ENCODE measurements at places on chromosomes 4 and X.

GRCh38 chr4:126906466-126906865, 726.3 kb upstream of the INTU start:
- no peak for DNase-seq

GRCh38 chr4:95867919-95868318, 28.0 kb downstream of the PDHA2 start:
- no peak for DNase-seq

DNA sequence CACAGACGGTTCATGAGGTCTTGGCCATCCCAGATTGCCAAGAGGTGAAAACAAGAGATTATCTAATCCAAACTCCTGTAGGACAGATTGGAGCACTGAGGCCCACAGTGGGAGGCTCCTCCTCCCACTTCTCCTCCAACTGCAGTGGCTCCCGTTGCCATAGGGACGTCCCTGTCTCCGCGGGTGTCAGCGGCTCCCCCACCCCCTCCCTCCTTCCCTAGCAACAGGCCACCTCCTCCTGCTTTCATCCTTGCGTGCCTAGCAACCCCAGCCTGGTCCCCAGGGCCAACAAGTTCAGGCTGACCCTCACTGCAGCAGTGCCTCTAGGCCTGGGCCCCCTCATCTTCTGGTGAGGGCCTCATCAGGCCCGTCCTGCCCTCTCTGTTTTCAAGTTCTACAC, 6.8 kb upstream of the IQSEC2 start:
- DNase-seq: no peak

- DNase-seq: no peak
Measured at GRCh38 chr4:165873298-165874071, 448 bp downstream of the TLL1 start.

DNA sequence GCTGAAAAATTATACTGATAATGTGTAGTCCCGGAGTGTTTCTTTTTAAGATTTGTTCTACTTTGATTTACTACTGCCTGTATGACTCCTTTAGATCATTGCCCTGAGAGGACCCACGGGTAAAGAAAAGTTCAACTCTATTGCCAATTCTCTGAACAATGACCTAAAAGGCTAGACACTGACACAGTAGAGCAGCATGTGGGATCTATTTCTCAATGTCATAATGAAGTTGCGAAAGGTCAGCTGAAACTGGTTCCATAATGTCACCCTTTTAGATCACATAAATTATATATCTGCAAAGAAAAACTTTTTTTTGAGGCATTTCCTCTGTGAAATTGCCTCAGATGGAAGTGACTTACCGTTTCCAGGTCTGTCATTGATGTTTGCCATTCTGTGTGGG, 67.4 kb downstream of the GLRB start:
- DNase-seq: no peak

DNA sequence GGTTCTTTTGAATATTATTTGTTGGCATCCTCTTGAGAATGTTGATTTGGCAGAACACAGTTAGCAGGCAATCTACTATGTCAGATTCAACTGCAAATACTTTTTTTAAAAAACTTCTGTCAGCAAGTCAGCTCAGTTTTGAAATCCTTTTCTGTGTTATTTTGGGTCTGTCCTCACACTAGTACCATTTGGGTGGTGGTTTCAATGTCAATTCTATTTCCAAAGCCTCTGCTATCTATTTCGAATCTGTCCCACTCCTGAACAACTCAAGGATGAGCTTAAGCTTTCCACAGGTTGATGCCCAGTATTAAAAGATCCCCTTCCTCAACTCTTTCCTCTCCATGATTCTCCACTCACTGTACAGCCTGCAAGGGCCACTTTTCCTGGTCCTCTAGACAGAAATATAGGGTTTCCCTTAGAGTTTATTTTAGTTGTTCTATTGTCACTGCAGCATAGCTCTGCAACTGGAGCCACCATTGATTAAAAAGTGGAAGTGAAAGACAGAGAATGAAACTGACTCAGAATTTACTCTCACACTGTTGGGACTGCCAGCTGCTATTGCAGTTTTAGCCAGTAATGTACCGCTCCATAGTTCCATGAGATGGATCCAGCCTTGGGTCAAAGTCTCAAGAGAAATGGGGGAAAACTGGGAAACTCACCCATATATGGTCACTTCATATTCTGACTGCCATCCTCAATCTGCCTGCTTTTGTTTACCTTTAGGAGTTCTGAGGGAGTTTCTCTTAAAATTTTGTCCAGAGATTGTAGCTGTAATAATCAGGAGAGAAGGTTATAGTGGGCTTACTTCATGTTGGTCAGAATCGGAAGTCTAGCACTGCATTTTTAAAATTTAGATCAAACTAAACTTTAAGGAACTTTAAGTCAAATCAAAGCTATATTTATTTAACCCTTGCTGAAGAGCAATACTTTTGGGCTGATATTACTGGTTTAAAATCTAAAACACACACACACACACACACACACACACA, 14.6 kb downstream of the HDX start:
- no peak for DNase-seq

DNA sequence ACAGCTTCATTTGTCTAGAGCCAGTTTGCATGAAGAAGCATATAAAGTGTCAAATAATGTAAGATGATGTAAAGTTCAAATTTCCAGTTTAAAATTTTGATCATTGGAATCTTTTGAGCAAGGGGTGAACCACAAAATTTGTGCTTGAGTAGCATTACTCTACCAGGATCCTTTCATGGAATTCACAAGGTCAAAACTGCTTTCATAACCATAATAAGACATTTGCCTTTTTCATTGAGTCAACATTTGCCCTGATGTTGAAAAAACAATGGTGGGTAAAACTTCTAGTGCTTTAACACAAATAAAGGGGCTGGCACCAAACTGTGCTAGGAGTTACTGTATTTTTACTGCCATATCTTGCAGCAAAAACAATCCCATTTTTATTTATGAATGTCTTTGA, 142.2 kb downstream of the GLRA3 start:
- no peak for DNase-seq

- DNase-seq: no peak
Measured at GRCh38 chr4:25888781-25889180, 25.2 kb upstream of the SMIM20 start.

All from KG1 (cell line).